ENCODE measurements at places on chromosomes 7 and 10.

DNA sequence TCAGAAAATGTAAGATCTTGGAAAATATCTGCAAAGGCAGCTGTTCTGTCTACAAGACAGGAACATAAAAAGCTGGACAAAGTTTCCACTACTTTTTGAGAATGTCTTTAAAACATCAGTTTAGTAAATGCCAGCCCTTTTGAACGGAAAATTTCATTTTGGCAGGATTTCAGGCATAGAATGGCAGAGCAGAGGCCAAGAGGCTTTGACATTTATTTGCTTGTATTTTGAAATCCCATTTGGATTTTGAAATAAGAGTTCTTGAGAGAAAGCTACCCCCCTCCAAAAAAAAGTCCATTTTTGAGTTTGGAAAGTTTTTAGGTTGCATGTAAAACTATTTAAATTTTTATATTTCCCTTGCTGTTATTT, 3.1 kb upstream of the ETV1 start:
- no peak for DNase-seq

- no peak for DNase-seq
These were observed 239.7 kb upstream of the INHBA start for GRCh38 chr7:41942468-41943093.

DNA sequence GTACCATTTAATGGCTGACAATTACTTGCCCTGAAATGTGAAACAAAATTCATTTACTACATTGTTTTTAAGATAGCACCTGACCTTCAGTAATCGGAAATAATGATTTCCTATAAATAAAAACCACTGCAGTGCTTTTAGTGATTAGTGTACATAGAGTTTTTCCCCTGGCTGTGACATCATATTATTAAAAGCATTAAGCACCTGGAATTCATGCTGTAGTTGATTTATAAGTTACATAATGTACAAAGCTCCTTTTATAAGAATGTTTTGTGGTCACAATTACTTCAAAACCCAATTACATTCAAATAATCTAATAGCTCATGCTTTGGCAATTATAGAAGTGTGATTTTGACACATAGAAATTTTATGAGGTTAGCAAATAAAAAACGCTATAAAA, 44.3 kb upstream of the EIF4H start:
- DNase-seq: no peak

DNA sequence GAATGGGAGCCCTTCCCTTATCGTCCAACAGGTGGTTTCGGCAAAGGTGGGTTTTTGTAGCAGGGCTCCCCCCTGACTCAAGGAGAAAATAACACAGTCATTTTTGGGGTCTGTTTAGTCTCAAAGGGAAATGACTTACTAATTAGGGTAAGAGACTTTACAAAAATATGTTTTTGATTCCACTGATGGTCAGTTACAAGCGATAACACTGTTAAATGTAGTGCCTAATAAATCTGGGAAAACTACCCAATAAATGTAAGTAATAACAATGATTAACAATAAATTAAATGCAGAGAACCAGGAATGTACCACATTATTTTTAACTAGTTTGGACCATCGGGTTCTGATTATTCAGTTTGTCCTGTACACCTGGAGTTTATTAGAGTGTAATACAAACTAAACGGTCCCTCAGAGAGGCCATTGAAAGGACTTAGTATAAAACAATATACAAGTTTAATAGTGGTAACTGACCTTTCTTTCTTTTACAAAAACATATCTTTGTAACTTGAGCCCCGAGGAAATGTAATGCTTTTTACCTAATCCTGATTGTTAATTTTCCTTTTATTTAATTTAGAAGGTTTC, 216.2 kb upstream of the HABP2 start:
- DNase-seq: no peak

GRCh38 chr7:17651341-17651740, 289.0 kb downstream of the SNX13 start:
- DNase-seq: no peak
